Stimulated activated CD8-positive, alpha-beta memory T cell treated with anti-CD3 and anti-CD28 coated beads, Interleukin-15, amount 100 ng/mL, for 4 hours (primary cell): ENCODE measurements at places on chromosomes 11 and 22.

DNA sequence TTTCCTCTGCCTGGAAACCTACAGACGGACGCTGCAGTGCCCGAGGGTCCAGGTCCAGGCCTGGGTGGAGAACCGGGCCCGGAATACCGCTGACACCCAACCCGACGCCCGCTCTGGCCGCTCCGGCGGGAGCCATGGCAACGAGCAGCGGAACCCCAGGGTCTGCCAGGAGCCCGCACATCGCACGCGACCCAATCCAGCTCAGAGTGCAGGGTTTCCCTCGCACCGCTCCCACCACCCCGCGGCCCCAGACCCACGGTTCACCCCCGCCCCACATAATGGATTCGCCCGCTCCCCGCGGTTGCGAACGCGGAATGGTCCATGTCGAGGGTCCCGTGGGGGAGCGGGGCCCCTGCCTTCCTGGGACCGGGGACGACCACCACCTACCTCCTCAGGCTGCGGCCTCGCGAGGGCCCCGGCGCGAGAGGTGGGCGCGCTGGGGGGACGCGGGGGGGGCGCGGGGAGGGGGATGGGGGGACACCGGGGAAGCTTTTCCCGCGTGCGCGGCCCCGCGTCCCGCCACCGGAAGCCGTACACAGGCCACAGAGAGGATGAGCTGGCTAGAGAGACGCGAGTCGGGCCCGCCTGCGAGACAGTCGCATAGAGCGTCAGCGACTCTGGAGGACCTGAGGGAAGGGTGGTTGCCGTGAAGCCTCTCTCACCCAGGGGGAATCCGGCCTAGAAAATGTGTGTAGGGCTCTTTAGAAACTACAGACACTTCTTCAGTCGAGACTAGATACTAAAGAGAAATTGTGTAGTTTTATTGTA, at the start of gene SSRP1:
Gene SSRP1, minus strand, starts transcription at position 550 of the 768 bp plus-strand sequence. CDS start 771 bp downstream, outside the sequence.
- peak; percentile 80 for DNase-seq

- no peak for DNase-seq
Observed at GRCh38 chr22:27137871-27138337, 480.5 kb downstream of the MIAT start.

DNA sequence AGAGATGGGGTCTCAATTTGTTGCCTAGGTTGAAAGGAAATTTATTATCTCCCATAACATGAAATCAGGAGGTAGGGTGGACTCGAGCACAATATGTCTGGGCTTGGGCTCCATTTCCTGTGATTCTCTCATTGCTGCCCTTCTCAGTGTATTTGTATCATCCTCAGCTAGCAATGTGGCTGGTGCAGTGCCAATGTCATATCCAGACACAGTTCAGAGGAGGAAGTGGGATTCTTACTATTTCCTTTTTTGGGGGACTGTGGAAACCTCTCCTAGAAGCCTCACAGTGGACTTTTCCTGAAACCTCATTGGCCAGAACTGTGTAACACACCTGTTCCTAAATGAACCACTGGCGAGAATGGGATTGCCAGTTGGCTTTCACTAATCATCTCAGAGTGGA, 21.0 kb upstream of the SWAP70 start:
- no peak for DNase-seq

- no peak for DNase-seq
Observed at GRCh38 chr11:77213589-77214428, 85.8 kb downstream of the MYO7A start.

DNA sequence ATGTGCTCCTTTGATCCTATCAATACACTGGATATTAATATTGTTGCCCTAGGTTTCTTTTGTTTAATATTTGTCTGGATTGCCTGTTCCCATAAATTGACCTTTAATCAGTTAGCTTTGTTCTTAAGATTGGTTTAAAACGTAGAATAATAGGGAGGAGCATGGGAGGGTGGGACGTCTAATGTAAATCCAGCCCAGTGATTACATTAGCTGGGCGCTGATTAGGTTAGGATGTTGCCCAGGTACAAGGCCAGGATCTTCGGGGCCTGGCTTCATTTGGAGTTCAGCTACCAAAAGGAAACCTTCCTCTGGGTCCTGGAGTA, at the start of gene SRSF8:
Gene SRSF8, plus strand, starts transcription at position 204 of the 323 bp plus-strand sequence. CDS start 308 bp downstream, outside the sequence.
- DNase-seq: no peak

DNA sequence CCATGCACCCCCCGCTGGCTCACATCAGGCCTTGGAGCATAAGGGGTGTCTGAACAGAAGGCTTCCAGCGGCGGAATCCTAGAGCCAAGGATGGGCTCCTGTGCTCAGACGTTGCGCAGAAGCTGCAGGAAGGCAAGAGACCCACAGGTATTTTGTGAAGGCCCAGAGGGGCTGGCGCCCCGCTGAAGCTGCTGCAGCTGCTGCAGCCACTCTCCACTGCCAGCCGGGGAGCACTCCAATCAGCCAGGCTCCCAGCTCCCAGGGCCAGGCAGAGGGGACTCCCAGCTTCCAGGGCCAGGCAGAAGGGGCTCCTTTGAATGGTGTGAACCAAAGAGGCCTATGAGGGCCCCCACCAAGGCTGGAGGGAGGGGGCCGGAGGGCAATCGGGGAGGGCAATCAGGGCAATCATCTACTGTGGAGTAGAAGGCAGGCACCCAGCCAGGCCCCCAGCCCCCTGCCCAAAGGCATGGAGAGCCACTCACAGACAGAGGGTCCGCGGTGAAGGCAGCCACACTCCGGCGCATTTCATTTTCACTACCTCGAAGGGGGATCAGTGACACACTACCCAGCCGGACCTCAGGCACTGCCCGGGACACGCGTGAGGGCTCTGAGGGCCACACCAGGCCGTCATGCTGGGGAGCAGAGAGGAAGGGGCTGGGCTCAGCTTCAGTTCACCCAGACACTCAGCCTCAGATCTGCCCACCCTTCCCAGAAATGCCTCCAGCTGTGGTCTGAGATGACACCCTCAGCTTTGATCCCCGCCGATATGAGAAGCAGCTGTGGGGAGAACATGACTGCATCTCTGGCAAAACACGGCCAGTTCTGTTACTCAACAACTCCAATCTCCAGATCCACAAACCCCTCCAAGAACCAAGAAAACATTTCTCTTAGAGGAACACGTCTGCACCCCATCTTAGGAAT, 11.6 kb upstream of the PDE2A start:
- peak; percentile 14 for DNase-seq

DNA sequence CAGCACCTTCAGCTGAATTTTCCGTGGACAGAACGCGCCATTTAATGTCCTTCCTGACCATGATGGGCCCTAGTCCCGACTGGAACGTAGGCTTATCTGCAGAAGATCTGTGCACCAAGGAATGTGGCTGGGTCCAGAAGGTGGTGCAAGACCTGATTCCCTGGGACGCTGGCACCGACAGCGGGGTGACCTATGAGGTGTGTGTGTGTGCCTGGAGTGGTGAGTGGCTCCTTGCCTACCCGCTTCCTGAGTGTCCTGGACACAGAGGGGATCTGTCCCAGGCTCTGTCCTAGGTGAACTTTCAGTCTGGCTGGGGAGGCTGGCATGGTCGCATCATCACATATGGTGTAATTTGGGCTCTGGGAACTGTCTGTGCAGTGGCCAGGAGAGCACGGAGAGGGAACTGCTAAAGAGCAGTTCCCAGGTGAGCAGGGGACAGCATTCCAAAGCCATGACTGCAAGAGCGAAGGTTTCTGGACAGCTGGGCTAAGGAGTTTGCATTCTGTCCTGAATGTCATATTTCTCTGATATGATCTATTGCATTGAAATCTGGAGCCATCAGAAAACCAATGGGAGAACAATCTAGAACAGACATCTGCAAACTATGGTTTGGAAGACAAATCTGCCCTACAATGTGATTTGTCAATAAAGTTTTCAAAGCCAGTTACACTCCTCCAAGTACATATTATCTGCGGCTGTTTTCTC, 104.3 kb downstream of the RRAS2 start:
- no peak for DNase-seq

- no peak for DNase-seq
Observed at GRCh38 chr22:48556222-48556621, 1271.5 kb downstream of the BRD1 start.

DNA sequence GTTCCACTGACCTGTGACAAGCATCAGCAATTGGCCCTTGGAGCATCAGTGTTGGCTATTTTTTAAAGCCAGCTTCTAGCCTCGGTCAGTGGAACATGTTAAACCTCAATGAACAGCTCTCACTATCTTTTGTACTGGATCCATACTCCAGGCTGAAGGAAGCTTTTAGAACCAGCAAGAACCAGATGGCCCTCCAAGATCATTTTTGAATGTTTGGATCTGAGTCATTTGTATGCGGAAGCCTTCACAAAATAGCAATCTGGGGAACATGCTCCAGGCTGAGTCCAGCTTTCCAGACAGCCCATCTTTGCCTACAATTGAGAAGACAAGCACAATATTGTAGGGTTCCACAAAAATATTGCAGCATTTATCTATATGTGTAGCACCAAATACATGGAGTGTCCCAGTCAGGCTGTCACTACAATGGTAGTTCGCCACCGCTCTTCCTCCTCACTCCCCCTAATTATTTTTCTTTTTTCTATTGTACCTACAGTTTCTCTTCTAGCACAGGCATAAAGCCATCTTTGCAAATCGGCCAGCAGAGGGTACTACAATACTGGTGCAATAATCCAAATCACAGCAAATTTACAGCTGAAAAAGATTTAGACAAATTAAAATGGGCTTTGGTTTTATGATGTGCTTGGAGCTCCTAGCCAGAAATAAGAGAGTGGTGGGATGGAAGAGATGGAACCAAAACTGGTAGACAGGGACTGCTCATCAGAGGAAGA, 177.4 kb upstream of the BLID start:
- no peak for DNase-seq

DNA sequence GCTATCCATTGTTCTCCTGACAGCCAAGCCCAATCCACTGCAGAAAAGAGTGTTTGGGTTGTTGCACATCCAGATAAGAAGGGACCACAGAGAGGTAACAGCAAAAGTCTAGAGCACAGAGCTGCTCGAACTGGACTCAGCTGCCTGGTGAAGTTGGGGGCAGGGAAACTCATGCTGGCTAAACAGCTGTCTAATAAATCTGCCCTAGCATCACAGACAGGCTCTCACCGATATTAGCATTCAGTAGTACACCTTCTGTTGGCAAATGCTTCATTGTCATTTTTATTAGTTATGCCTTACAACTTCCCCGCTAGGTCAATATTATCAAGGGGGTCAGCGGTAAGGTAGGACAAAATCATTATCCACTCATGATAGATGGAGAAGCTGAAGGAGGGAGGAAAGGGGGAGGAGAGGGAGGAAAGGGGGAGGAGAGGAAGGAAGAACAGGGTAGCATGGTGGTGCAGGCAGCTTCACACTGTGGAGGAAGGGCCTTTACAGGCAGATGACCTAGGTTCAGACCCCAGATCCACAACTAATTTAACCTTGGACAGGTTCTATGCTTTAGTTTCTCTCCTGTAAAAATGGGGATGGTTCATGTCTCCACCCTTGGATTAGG, 102.7 kb downstream of the LARGE1 start:
- no peak for DNase-seq

GRCh38 chr11:101705972-101706371, 122.2 kb upstream of the TRPC6 start:
- no peak for DNase-seq

DNA sequence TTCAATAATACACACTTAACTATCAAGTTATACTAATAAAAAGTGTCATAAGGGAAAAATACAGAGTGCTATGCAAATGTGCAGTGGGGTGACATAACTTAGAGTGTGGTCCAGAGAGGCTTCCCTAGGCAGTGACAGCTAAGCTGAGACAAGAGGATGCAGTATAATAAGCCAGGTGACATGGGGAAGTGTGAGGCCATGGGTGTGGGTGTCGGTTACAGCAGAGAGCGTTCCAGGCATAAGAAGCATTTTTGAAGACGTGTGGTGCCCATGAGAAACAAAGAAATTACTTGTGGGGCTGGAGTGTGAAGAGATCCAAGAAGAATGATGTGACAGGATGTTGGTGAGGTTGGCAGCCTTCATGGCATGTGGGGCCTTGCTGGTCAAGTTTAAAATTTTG, 78.1 kb upstream of the PICALM start:
- DNase-seq: no peak

- DNase-seq: no peak
Observed at GRCh38 chr22:39994566-39995392, at the start of gene FAM83F. FAM83F (plus strand) TSS chr22:39994954; CDS start chr22:39995043, 89 bp downstream.

DNA sequence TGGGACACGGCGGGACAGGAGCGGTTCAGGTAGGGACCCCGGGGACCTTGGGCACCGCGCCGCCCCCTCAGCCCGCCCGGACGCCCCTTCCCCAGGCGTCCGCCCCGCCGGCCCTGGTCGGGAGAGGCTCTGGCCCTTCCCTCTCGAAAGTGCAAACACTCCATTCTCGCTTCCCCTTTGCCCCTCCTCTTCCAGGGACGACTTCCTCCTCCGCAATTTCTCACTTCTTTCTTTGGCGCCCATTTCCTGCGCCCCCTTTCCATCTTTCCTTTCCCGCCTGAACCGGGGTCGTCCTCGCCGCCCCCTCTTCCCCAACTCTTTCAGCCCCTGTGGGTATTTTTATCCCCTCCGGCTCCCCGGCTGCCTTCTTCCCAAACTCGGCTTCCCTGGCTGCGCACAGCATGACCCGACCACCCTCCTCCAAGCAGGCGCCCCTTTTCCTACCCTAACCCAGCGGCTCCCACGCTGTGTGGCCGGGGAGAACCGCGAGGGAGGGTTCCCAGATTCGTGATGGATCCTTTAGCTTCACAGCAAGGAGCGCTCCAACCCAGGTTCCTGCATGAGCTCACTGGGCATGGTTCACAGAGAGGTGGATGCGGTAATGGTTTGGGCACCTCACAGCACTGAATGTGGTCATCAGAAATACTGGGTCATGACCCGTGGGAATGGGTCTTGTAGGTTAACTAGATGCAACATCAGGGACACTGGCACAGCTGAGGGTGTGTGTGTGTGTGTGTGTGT, 689 bp downstream of the RAB39A start:
- no peak for DNase-seq

DNA sequence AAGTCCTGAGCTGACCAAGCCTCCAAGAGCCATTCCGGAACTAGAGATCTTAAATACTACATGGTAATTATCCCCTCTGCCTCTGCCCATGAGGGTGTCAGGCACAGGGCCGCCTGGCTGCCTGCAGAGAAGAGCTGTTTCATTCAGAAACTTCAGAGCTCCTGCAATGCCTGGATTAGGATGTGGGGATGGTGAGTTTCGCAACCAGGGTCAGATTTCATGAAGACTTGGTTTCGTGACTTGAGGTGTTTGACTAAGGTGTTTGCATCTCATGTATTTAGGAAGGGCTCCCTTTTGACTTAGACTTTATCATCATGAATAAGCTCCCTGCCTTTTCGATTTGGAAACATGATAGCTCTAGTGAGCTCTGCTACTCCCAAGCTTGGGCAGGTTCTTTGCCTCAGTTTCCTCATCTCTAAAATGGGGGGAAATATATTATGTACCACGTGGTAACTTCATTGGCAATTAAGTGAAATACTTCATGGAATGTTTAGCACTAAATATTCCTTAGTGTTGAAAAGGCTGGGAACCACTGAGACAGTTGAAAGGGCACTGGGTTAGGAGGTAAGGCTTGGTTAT, 9.1 kb downstream of the TIMP3 start:
- no peak for DNase-seq

- no peak for DNase-seq
Observed at GRCh38 chr11:68340003-68340767, 27.8 kb downstream of the LRP5 start.

- no peak for DNase-seq
Observed at GRCh38 chr22:44811141-44811540, 58.8 kb downstream of the ARHGAP8 start.

GRCh38 chr11:283405-284104, 5.3 kb downstream of the NLRP6 start:
- DNase-seq: no peak

- DNase-seq: no peak
Observed at GRCh38 chr11:120837696-120838095, 186.2 kb upstream of the TBCEL start.

- no peak for DNase-seq
Observed at GRCh38 chr11:76443268-76443980, 1.4 kb upstream of the EMSY start.
